Fibroblast of skin of right biceps (primary cell): ENCODE measurements at places on chromosomes 11 and 22.

DNA sequence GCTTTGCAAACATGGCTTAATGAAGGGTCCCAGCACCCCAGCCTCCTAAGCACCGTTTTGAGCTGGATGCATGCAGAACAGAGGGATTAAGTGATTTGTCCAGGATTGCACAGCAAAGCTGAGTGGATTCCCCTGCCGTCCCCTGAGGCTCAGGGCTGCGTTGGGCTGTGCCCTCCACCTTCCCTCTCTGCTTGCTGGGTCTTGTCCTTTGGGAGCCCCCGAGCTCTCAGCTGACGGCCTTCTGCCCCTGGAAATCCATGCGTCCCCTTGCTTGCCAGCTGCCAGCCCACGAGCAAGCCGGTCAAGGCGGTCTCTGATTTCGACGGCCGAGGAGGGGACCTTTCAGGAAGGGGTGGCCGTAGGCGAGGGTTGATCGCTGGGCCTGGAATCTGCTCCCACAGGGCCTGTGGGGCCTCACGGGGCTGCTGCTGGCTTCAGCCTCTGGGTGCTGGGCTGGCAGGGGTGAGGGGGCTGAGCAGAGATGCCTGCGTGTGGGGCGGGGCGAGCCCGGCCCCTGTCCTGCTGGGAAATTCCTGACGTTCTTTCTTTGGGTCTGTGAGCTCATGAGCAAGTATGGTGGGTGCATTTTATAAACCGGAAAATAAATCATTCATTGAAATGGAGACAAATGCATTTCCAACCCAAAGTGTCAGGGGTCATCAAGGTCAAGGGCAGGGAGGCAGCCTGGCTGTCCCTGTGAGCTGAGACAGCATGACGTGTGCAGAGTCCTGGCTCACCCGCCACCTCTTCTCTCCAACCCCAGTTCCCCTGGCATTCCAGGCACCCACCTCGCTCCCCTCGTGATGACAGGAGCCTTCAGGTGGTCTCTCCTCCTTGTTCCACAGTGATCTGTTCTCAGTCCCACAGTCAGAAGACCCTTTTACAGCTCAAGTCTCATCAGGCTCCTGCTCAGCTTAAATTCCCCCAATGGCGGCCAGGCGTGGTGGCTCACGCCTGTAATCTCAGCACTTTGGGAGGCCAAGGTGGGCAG lies 28.1 kb downstream of the FGF4 start:
- DNase-seq = peak; percentile 50

GRCh38 chr11:27464289-27464696 lies 8.3 kb downstream of the LGR4 start:
- peak; percentile 69 for DNase-seq

GRCh38 chr11:114192841-114193389 lies 103.3 kb upstream of the NNMT start:
- DNase-seq = no peak

DNA sequence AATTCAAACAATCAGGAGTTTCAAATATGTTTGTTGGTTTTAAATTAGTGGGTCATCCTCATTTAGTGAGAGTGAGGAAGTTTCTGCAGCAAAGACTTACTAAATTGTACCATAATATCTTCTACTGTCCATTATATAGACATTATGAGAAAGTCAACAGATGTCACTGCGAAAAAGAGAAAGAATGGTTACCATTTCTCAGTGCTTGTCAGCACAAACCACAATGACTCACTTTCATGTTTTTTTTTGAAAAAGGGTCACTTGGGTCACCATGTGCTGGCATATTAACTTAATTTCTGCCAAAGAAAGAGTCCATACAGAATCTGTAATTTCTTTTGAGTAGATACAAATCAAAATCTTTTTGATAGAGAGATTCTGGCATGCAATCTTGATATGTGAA lies 924.6 kb upstream of the FAT3 start:
- DNase-seq = peak; percentile 41

DNA sequence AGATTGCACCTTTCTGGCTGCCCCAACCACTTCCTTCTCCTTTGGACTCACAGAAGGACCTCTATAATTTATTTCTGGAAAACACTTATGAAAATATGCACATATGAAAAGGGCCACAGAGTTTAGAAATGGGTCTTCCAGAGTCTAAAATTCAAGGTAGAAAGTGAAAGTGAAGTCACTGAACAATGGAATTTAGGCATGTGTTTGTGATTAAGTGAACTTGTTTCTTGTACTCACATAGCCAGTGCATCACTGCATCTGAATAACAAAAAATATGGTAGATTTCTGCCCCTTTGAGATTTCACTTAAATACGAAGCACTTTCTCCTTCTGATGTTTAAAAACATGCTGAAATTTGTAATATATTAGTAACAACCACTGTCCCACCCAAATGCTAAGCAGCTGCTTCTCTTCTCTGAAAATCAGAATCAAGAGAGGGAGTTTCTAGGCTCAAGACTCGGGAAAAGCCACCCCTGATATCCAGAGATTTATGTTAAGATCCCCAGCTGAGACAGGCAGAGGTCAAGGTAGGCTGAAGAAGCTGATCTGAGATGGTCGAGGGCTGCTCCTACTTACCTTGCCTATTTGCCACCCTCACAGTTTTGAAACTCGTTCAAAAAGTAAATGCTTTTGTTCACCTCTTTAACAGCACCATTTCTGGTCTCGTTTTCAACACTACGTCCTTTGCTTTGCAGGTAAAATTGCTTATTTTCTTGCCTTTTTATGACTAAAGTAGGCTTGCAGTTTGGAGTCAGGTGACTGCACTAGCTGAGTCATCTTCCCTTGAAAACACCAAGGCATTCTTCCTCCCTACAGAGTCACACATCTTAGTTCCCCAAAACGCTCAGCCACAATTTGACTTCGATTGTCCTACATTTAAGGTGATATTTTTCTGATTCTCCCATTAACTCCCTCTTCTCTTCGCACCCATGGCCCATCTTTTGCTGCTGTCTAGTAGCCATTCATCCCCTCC lies at the start of gene XKR3:
XKR3 (minus strand) TSS at position 696 of the 972 bp plus-strand sequence. CDS start 17,338 bp downstream, outside the sequence.
- no peak for DNase-seq

GRCh38 chr11:127018683-127019279 lies 18.2 kb upstream of the KIRREL3 start:
- DNase-seq = no peak

- DNase-seq = peak; percentile 38
These were observed 41.5 kb upstream of the CCND1 start for GRCh38 chr11:69599502-69599901.

DNA sequence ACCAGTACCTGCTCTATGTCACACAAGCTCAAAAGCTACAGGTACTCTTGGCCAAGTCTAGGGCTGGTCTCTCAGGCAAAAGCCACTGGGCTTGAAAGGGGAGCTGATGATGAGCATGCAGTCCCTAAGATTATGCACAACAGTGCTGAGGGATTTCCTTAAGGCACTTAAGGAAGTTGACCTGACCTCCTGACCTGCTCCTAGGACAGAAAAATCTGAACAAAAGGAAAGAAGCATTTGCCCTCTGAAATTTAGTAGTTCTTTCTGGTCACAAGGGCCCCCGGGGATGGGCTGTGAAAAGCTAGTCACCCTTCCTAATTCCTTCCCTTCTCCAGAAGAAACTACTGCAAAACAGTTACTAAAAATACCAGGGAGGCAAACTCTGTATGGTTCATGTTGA lies 83.6 kb upstream of the PHOX2A start:
- no peak for DNase-seq

DNA sequence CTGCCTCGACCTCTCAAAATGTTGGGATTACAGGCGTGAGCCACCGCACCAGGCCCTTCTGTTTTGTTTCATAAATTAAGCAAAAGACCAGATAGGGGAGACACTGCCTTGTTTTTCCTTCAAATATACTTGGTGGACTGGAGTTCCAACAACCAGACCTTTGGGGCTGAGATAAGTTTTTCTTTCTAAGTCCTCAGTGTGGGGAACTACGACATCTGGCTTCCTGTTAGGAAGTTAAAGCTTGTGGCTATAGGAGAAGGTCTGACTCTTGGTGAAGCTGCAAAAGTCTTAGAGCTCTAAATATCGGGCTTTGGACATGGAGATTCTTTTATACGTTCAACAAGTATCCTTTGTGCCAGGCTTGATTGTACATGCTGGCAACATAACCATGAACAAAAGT lies 64.1 kb upstream of the EED start:
- DNase-seq = no peak

DNA sequence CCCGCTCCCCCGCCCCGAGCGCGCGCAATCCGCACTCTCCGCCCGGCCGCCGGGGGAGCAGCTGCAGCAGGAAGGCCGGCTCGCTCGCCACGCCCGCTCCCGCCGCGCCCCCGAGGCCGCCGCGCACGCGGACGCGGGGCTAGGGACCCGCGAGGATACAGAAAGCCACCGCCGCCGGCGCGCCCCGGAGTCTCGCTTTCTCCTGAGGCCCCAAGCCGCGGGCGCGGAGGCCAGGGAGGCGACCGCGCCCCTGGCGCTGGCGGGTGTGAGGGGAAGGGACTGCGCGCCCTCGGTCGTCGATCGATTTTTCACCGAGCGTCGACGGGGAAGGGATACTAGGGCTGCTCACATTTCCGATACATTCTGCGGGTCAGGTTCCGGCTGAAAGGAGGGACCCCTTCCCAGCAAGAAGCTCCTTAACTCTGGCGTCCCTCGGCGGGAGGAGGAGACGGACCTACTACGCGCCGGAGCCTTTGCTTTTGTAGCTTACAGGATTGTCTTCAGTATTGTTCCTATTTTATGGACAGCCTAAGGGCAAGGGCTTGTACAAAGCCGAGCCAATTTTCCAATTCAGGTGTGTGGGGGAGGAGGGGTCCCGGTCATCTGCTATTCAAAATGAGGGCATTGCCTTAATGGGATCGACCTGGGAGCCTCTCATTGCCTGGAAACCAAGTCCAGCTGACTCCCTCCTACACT lies 416 bp upstream of the GAB2 start:
- peak; percentile 87 for DNase-seq

- DNase-seq = peak; percentile 83
These were observed 15.7 kb downstream of the CRTAM start for GRCh38 chr11:122853971-122854446.

DNA sequence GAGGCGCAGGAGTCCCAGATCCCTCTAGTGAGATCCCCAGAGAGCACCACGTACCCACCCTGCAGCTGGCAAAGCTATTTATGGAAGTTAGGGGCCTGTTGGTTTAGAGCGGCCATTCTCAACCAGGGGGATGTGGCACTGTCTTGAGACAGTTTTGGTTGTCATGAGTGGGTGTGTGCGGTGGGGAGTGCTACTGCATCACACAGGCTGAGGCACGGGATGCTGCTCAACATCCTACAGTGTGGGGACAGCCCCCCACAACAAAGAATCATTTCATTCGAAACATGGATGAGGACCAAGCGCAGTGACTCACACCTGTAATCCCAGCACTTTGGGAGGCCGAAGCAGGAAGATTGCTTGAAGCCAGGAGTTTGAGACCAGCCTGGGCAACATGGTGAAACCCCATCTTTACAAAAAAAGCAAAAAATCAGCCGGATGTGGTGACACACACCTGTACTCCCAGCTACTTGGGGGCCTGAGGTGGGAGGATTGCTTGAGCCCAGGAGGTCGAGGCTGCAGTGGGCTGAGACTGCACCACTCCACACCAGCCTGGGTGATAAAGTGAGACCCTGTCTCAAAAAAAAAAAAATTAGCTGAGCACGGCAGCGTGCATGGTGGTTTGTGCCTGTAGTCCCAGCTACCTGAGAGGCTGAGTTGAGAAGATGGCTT lies 28.2 kb downstream of the GGT5 start:
- no peak for DNase-seq

GRCh38 chr11:123546515-123546914 lies 107.9 kb downstream of the SCN3B start:
- DNase-seq = peak; percentile 66

- no peak for DNase-seq
These were observed 684 bp downstream of the MRGPRX2 start for GRCh38 chr11:19059833-19060232.

- DNase-seq = peak; percentile 30
These were observed 147.3 kb downstream of the FEZ1 start for GRCh38 chr11:125348674-125349309.

DNA sequence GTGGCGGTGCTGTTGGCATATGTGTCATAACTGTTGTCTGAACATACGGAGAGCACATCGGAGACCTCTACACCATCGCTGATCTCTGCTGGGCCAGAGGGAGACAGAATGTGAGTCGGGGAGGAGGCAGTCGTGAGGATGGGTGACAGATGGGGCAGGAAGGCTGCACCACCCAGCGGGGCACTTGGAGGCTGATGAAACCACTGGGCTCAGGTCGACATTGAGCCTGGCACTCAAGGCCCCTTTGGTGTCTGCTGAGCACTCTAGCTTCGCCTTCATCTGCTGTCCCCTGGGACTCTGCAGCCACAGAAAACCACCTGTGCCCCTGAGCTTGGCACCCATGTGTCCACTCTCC lies 2.5 kb upstream of the KLHL35 start:
- DNase-seq = no peak

DNA sequence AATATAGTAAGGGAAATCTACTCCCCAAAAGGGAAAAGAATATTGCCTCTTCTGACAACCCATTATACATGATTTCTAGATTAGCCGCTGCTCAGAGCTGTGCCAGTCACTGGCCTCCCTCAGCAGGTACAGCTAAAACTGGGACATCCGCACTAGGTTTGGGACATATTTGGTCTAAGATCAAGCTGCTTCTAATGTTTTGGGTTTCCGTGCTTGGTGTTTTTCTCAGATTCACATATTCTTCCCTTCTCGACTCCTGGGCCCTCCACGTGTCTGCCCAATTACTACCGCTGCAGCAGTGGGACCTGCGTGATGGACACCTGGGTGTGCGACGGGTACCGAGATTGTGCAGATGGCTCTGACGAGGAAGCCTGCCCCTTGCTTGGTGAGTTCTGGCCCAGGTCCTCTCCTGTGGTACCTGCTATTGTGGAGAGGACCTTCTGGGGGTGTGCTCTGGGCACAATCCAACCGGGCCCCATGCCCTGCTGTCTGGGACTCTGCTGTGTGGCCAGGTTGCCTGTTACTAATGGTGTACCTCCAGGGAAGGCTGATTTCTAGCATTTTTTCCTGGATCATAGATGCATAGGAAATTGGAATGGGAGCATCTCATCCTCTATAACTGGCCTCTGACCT lies 138.1 kb upstream of the SORL1-AS1 start:
- DNase-seq = no peak

- DNase-seq = no peak
These were observed 15.4 kb downstream of the EHD1 start for GRCh38 chr11:64862987-64863390.
